Activated B cell treated with CpG ODN at 0.5 μM for 24 hours (primary cell): ENCODE measurements at places on chromosomes 6 and 20. TPM values are rescaled to one million over a fixed set of nuclear protein-coding genes. Genes with fewer than 3 reads are reported as not detected.

DNA sequence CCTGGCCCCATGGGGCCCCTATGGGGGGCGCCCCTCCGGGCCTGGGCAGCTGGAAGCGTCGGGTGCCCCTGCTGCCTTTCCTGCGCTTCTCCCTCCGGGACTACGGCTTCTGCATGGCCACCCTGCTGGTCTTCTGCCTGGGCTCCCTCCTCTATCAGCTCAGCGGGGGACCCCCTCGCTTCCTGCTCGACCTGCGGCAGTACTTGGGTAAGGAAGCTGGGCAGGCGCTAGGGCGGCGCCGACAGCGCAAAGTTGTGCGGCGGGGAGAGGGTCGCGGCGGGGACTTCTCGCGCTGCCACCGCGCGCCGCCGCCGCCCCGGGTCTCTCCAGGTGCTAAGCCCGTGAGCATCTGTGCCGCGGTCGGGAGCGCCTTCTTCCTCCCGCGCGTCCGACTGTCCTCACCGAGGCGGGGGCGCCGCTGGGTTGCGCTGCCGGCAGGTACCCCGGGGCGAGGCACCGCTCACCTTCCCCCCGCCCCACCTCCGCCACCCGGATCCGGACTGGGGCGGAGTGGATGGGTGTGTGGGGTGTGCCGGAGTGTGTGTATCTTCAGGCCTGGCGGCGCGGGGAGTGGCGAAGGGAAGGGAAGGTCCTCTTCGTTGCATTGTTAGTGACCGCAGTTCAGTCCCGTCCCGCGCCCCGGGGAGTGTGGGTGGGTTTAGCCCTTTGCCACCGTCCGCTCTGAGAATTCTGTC is 788 bp downstream of the UST start:
- peak; percentile 68 for DNase-seq
- H3K4me3 ChIP-seq = peak overlapping the region; percentile 89
- H3K27ac ChIP-seq = peak overlapping the region; percentile 78
- no peaks in the 10 kb centered on the region for H3K27me3 ChIP-seq

GRCh38 chr6:137638926-137639706 is 144.9 kb upstream of the OLIG3 start:
- no peak overlapping the region for H3K27ac ChIP-seq
- H3K4me1 ChIP-seq = peaks cover 12% of the 10 kb centered on the region

GRCh38 chr20:4141291-4142240 is 126.2 kb upstream of the RNF24 start:
- no peak overlapping the region for H3K4me3 ChIP-seq
- H3K4me1 ChIP-seq = no peaks in the 10 kb centered on the region
- no peaks in the 10 kb centered on the region for H3K36me3 ChIP-seq
- DNase-seq = no peak
- peaks cover 17% of the 10 kb centered on the region for H3K27me3 ChIP-seq

DNA sequence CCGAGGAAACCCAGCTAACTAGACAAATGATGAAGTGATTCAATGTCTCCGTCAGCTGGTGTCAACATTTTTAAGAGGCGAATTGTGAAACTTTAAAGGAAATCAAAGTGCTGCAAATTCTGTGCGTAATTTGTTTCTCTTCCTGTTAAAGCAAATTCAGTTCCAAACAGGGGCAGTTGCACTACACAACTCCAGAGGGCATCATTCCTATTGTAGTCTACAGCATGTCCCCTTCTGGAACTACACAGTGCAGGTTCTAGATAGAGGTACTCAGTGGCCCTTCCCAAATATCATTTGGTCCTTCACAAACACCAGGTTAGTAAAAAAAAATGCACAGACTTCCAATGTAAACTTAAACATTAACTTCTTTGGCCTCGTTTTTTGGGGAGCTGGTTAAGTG is 38.3 kb upstream of the SMLR1 start:
- no peaks in the 10 kb centered on the region for H3K4me1 ChIP-seq
- no peaks in the 10 kb centered on the region for H3K36me3 ChIP-seq
- no peak overlapping the region for H3K27ac ChIP-seq

GRCh38 chr20:37350649-37351574 is 5.0 kb downstream of the SRC start:
- H3K4me1 ChIP-seq = peaks cover 56% of the 10 kb centered on the region
- peak overlapping the region; percentile 70 for H3K27ac ChIP-seq
- DNase-seq = no peak
- H3K36me3 ChIP-seq = peaks cover 30% of the 10 kb centered on the region
- no peak overlapping the region for H3K4me3 ChIP-seq
- no peaks in the 10 kb centered on the region for H3K27me3 ChIP-seq

DNA sequence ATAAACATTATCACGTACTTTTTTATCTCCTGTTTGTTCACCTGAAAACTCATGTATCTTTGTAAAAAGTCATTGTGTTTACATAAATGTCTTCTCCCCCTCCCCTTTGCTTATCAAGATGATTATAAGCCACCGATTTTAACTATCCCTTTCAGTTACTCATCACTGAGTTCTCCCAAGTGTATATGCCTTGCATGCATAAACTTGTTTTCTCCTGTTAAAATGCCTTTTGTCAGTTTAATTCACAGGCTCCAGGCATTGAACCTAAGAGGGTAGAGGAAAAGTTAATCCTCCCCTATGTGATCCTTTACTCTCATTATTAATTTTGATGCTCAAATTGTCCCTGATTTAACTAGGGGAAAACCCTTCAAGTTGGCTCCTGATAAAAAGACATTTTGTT is 24.2 kb downstream of the ANKEF1 start:
- no peak overlapping the region for H3K27ac ChIP-seq
- peaks cover 28% of the 10 kb centered on the region for H3K27me3 ChIP-seq
- H3K4me1 ChIP-seq = peaks cover 17% of the 10 kb centered on the region
- H3K4me3 ChIP-seq = no peak overlapping the region
- no peak for DNase-seq

DNA sequence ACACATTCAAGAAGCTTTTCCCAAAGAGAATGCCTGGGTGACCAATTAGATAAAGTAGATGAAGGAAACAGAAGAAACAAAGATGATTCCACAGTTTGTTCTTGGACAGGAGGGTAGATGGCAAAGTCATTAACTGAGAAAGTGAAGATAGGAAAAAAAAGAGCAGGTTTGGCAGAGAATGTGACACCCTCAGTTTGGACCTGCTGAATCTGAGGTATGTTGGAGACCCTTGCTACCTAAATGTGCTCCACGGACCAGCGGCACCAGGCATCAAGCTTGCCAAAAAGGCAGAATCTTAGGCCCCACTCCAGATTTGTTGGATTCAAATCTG is 49.7 kb downstream of the ARHGAP18 start:
- no peak for DNase-seq
- no peaks in the 10 kb centered on the region for H3K36me3 ChIP-seq
- peaks cover 11% of the 10 kb centered on the region for H3K4me1 ChIP-seq
- no peak overlapping the region for H3K27ac ChIP-seq
- no peak overlapping the region for H3K4me3 ChIP-seq

The IRF4 gene
- total RNA-seq = 417 and 426 TPM in 2 replicates

The KCNG1 gene
- 7.2 and 7.4 TPM in 2 replicates for total RNA-seq

The PACRG gene
- not detected in 2 replicates for total RNA-seq
